ENCODE measurements at places on chromosomes 4 and X. TPM values are rescaled to one million over a fixed set of nuclear protein-coding genes. Genes with fewer than 3 reads are reported as not detected.

Gene PAGE1
- total RNA-seq = not detected

Gene SPANXA2
- total RNA-seq = 0.40 TPM

Gene SGCB
- total RNA-seq = 18.2 TPM

Gene ITM2A
- not detected for total RNA-seq

Gene HSFX1
- total RNA-seq = 0.27 TPM

Gene TMEM150C
- total RNA-seq = 1.3 TPM

Gene SSX2B
- total RNA-seq = not detected

Gene CDS1
- total RNA-seq = 0.48 TPM

Gene IBSP
- not detected for total RNA-seq

Gene FHIP1A
- total RNA-seq = 0.16 TPM

Gene PCDH7
- 0.11 TPM for total RNA-seq

Gene DCAF8L2
- total RNA-seq = not detected

Gene ARMCX4
- 0.57 TPM for total RNA-seq

Gene NPY1R
- total RNA-seq = not detected

Gene NDNF
- total RNA-seq = not detected

Gene CENPVL2
- not detected for total RNA-seq

Gene HSD17B13
- total RNA-seq = 0.07 TPM

Gene MAMLD1
- 5.5 TPM for total RNA-seq

Gene SERPINA7
- total RNA-seq = not detected

Gene NPY2R
- total RNA-seq = not detected

Gene H2AZ1
- 628 TPM for total RNA-seq
